ENCODE measurements at places on chromosomes 2 and 18. TPM values are rescaled to one million over a fixed set of nuclear protein-coding genes. Genes with fewer than 3 reads are reported as not detected.

The SCYGR3 gene
- total RNA-seq = not detected

The INHBB gene
- total RNA-seq = 0.85 TPM

The REG1B gene
- not detected for total RNA-seq

The TUBA4B gene
- total RNA-seq = not detected

The GCKR gene
- 1.9 TPM for total RNA-seq

The FASTKD1 gene
- total RNA-seq = 21.4 TPM
